ENCODE measurements at places on chromosomes 3 and 15.

GRCh38 chr3:134877788-134878187 lies 82.7 kb downstream of the EPHB1 start:
- no peak for DNase-seq

DNA sequence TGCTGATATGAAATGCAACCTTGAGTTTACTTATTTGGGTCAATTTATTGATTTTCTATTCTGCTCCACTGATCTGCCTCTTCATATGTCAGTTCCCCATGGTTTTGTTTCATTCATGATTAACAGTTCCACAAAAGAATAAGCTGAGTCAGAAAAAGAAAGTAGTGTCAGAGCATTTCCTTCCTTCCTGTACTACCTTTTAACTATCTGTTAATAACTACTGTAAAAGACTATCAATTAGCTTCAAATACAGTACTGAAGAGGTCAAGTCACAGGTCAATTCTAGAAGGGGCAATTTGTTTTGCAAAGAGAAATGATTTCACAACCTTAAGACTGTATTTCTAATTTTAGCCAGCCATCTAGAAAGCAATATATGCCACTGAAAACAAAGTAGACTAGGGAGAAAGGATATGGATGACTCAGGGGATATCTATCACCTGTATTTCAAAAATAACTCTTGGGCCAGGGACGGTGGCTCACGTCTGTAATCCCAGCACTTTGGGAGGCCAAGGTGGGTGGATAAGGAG lies 129.5 kb downstream of the TFDP2 start:
- DNase-seq = no peak

DNA sequence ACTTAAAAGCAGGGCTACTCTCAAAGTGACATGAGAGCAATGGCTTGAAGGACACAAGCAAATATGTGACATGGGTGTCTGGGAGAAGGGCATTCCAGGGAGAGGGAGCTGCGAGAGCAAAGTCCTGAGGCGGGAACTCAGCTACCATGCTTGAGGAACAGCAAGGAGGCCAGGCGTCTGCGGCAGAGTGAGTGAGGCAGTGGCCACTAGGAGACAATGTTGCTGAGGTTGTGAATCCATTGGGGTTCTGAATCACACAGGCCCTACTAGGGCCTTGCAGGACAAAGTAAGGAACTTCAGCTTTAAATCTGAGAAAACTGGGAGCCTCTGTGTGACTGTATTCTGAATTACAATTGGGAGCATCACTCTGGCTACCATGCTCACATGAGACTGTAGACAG lies 94.1 kb upstream of the PRICKLE2 start:
- DNase-seq = no peak

DNA sequence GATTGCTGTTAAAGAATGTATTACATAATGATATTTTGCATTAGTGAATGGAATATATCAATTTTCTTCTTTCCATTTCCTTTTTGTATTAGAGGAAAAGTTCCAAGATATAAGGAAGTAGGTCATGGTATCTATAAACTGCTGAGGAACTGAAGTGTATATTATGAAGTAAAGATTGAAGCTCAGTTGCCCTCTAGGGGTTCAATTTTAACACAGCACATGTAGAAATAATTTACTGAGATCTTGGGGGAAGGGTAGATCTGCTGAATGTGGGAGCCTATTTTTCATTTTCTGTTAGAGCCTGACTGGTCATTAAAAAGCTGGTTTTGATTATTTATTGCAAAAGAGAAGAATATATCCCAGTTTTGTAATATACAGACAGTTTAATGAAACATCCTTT lies 45.2 kb downstream of the CMC1 start:
- no peak for DNase-seq

- no peak for DNase-seq
Measured at GRCh38 chr3:15470261-15470660, 42.9 kb downstream of the EAF1 start.

- DNase-seq = no peak
Measured at GRCh38 chr15:52695154-52695553, 16.0 kb upstream of the ATOSA start.

- no peak for DNase-seq
Measured at GRCh38 chr3:106825962-106826605, 551.2 kb upstream of the CCDC54 start.

DNA sequence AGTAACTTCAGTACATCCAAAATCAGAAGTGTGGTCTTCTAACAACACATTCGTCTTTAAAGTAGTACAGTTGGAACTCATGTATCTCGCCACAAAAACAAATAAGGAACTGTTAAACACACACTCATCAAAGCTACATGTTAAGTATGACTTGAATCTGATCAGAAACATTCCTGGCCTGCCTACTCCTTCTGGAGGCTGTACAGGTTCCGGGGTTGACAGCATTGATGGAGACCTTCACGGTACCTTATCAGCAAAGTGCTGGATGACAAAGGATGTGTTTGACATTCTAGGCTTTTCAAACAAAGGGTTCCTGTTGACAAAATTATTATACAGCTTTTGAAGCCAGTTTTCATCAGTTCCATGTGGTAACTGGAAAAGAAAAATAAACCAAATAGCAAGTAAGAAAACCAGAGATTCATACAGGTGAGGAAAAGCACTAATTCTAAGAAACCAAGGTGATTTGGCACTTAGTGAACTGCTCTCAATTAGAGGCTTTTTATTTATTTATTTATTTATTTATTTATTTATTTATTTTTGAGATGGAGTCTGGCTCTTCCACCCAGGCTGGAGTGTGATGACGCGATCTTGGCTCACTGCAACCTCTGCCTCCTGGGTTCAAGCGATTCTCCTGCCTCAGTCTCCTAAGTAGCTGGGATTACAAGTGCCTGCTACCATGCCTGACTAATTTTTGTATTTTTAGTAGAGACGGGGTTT lies 44.3 kb downstream of the MYO5C start:
- no peak for DNase-seq

DNA sequence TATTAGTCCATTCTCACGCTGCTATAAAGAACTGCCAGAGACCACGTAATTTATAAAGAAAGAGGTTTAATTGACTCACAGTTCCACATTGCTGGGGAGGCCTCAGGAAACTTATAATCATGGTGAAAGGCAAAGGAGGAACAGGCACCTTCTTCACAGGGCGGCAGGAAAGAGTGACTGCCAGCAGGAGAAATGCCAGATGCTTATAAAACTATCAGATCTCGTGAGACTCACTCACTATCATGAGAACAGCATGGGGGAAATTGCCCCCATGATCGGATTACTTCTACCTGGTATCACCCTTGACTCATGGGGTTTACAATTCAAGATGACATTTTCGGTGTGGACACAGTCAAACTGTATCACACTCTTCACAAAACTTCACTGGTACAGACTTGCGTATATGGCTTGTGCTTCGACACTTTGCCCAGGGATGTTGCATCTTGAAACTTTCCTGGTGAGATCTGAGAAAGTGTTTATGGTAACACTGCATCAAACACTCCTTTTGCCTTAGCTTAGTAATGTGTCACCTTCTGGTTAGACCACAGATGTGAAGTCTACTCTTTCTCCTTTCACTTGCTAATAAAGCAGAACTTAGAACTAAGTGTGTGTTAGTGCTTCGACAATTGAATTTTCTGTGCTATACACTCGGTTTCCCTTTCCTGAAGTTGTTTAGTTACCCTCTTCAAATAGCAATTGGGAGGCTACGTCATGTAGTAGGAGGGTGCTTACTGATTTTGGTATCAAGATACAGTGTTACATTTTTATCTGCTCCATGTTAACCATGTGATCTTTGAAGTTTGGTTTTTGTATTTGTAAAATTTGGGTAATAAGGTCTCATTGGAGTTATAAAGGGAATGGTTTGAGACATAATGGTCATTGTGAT lies 185.7 kb downstream of the LPP start:
- DNase-seq = no peak

DNA sequence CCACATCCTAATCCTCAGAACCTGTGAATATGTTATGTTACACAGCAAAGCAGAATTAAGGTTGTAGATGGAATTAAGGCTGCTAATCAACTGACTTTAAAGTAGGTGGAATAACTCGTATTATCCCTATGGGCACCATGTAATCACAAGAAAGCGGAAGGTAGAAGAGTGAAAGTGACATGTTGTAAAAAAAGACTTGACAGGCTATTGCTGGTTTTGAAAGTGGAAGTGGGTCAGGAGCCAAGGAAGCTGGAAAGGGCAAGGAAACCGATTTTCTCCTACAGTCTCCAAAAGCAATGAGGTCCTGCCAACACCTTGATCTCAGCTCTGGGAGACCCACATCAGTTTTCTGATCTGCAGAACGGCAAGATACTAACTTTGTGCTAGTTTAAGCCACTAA lies 6.6 kb downstream of the TP63 start:
- no peak for DNase-seq

DNA sequence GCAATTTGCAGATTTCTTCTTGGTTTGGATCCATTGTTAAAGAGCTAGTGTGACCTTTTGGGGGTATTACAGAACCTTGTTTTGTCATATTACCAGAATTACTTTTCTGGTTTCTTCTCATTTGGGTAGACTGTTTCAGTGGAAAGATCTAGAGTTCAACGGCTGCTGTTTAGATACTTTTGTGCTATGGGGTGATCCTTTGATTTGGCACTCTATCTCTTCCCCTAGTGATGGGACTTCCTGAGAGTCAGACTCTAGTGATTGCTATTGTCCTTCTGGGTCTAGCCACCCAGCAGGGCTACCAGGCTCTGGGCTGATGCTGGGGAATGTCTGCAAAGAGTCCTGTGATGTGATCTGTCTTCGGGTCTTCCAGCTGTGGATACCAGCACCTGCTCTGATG lies 46.3 kb upstream of the GADL1 start:
- no peak for DNase-seq

- no peak for DNase-seq
Measured at GRCh38 chr15:79193103-79193502, 89.4 kb upstream of the ANKRD34C start.

DNA sequence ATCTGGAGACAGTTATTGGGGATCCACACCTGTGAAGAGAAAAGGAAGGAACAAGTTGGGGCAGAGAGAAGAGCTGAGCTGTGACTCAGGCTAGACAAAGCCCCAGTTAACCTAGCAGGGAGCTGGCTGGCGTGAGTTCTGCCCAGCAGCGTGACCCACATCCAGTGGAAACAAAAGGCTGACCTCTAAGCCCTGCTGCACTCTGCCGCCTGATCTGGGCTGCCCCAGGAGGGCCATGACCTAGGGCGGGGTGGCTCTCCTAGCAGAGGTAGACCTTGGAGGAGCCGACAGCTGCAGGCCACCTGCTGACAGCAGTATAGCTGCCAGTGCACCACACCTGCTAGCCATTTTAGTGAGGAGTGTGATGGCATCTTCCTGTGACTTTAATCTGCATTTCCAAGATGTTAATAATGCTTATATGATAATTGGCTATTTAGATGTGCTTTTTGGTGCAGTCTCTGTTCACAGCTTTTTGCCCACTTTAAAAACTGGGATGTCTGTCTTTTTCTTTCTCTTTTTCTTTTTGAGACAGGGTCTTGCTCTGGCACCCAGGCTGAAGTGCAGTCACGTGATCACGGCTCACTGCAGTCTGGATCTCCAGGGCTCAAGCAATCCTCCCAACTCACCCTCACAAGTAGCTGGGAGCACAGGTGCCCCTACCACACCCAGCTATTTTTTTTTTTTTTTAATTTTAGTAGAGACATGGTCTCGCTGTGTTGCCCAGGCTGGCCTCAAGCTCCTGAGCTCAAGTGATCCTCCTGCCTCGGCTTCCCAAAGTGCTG lies 78.1 kb downstream of the LSM3 start:
- no peak for DNase-seq

GRCh38 chr3:124413989-124414598 lies 316.2 kb upstream of the UMPS start:
- no peak for DNase-seq

DNA sequence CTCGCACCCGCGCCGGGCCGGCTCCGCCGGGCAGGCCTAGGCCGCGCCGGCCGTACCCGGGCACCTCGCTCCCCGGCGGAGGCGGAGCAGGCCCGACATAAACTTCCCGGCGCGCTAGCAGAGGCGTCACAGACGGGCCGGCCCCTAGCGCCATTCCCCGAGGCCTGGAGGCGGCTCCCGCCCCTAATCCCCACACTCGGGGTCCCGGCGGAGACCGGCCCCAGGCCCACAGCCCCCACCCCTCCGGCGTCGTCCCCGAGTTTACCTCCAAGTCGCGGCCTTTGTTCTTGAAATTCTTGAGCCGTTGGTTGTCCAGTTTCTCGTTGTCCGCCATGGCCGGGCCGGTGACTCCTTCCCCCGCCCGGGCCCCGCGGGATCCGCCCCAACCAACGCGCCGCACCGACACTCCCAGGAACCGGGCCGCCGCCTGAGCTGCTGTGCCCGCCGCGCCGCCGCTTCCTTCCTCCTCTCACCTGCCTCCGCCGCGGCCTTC lies 376 bp downstream of the KPNA4 start:
- no peak for DNase-seq

GRCh38 chr3:119302697-119303551 lies 8.7 kb downstream of the ARHGAP31 start:
- DNase-seq = no peak

- no peak for DNase-seq
Measured at GRCh38 chr3:161409858-161410257, 38.5 kb upstream of the SPTSSB start.

GRCh38 chr3:136910697-136911096 lies 47.1 kb upstream of the IL20RB start:
- DNase-seq = no peak

DNA sequence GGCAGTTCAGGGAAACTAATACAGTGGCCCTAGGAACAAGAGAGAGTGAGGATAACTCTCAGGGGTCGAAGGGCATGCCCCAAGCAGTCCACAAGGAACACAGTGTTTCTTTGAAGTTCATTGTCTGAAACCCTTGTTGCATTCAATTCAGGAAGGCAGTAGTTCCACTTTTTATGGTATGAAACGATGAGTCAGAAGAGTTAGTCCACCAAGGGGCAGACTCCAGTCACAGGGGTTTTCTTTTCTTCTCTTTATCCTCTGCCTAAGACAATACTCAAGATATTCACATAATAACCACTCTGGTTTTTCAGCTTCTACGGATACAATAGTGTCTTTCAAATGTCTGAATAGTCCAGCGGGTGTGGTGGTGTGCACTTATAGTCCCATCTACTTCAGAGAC lies 23.7 kb upstream of the TICRR start:
- no peak for DNase-seq

DNA sequence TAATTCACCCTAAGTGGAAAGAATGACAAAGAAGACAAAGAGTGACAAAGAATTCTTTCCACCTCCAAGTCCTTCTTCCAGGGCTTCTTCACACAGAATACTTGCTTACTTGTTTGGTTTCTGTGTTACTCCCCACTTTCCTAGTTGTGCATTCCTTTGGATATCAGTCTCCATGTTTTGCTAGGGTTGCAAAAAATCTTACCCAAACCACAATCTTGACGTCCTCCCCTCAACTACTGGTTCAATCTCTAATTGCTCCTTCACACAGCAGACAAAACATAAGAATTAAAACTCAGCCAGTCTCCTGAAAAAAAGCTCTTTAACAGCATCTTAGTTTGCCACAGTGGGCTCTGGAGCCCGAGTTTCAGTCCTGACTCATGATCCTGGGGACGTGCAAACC lies 297.6 kb upstream of the CHRNA7 start:
- DNase-seq = no peak

DNA sequence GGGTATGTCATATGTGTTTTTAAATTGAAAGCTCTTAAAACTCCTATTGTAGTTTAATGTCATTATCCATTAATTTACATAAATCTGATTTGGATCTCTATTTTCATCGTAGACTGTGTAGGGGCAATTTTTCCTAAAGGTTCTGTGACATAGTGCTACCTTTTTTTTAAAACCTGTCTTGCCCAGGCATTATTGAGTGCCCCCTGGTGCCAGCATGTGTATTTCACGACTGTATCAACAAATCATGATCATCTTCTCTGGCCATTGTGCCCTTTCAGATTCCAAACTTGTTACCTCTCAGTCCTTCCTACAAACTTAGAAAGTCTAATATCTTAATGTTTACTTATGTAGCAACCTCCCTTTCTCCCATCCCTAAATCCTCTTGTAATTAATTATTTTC lies 97.2 kb upstream of the FLNB start:
- DNase-seq = no peak
